ENCODE measurements at places on chromosomes 1 and 21. TPM values are rescaled to one million over a fixed set of nuclear protein-coding genes. Genes with fewer than 3 reads are reported as not detected.

The GPR37L1 gene
- total RNA-seq = 0.15 TPM

The PLA2G4A gene
- total RNA-seq = 0.94 TPM

DNA sequence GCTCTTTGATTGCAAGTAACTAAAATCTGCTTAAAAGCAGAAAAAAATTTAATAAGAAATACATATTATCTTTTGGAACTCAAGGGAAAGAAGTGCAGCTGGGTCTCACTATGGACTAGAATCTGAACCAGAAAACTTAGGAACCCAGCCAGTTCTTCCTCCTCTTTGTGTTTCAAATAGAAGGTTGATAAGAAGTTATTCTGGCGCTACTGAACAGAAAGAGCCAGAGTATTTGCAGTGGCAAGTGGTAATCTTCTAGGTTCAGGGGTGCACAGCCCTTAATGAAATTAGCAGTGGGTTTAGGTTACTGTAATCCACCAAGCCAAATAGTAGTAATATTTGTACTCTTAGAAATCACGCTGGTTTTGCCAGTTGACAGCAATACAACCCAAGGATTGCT lies 28.5 kb downstream of the BTBD8 start:
- no peak for DNase-seq

The ZMYND12 gene
- total RNA-seq = 0.87 TPM

DNA sequence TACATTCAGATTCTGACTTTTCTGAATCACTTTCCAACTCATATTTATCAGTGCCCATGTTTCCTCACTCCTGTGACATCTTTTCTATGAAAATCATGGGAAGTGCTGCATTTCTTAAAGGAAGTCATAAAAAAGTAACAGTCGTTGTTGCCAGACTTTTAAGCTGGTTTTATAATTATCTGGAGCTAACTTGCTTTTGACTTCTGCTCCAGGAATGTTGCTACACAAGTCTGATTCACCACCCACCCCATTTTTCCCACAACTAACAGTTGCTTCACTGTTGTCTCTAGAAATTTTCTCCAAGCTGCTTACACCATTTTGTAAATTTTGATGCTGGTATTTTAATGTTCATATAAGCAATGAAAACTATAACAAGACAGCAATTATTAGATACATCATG lies 12.2 kb downstream of the FCRLB start:
- peak; percentile 93 for DNase-seq
